Stimulated activated CD4-positive, alpha-beta T cell treated with anti-CD3 and anti-CD28 coated beads, Interleukin-1b, Interleukin-23, amount 100 ng/mL, for 48 hours (primary cell): ENCODE measurements at places on chromosomes 5 and 9.

DNA sequence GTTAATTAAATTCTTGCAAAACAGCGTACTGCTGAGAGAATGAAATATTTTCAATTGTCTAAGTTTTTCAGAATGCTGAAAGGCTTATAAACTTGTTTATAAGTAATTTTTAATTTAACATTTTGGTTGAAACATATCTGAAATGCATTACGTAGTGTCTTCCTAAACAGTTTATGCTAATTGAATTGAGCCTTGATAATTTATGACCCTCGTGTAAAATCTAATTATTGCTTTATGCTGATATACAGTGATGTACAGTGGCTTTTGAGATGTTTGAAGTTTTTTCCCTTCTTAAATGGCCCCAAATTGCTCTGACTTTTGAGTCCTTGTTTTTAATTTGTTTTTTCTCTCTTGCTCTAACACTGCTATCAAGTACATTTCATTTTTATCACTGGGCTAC, 262.7 kb downstream of the FBXL7 start:
- DNase-seq, result no peak

DNA sequence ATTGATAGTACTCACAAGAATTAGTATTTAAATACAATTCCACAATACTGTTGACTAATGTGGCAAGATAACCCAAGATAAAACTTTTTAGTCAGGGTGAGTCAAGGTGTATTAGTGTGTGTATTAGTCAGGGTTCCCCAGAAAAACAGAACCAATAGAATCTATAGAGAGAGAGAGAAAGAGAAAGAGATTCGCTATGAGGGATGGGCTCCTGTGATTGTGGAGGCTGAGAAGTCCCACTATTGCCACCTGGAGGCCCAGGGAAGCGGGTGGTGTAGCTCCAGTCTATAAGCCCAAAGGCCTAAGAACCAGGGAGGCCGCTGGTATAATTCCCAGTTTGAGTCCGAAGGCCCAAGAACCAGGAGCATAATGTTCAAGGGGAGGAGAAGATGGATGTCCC, 10.0 kb upstream of the SHISAL2B start:
- no peak for DNase-seq

DNA sequence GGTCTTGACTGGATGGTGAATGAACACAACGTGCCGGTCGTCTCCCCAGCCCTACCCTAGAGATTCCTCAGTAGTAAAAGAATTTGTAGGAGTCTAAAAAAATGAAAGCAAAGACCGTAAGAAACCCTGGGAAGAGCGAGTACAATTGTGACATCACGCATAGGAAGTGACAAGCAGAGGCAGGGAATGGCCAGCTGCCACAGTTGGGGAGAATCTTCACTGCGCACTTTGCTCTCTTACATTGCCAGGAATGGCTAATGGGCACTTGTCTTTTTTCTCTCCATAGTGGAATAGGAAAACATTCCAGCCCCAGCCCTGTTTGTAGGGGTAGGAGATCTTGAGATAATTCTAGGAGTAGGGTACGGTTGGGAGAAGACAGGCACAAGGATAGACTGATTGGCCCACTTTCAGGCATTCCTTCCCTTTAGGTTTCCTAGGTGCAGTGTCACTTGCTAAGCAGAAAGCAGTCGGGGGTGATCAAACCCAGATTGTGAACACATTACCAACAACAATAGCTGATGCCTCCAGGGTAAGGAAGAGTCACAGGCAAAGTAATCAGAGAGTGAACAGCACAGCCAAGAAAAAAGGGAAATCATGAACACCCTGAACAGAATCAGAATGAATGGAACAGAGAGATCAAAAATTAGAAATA, 302.7 kb downstream of the MAN2A1 start:
- no peak for DNase-seq

GRCh38 chr5:11385251-11385900, 518.9 kb downstream of the CTNND2 start:
- no peak for DNase-seq

DNA sequence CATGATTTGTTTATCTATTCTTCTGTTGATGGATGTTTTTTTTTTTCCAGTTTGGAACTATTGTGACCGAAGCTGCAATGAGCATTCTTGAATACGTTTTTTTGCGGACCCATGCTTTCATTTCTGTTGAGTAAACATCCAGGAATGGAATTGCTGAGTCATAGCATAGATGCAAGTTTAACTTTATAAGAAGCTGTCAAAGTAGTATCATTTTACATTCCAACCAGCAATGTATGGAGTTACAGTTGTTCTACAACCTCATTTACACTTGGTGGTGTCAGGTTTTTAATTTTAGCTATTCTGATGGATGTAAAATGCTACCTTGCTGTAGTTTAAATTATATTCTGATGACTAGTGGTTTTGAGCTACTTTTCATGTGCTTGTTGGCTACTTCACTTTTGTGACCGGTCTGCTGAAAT, 49.0 kb downstream of the NPR3 start:
- no peak for DNase-seq

GRCh38 chr5:107216587-107216986, 454.1 kb downstream of the EFNA5 start:
- DNase-seq, result no peak

DNA sequence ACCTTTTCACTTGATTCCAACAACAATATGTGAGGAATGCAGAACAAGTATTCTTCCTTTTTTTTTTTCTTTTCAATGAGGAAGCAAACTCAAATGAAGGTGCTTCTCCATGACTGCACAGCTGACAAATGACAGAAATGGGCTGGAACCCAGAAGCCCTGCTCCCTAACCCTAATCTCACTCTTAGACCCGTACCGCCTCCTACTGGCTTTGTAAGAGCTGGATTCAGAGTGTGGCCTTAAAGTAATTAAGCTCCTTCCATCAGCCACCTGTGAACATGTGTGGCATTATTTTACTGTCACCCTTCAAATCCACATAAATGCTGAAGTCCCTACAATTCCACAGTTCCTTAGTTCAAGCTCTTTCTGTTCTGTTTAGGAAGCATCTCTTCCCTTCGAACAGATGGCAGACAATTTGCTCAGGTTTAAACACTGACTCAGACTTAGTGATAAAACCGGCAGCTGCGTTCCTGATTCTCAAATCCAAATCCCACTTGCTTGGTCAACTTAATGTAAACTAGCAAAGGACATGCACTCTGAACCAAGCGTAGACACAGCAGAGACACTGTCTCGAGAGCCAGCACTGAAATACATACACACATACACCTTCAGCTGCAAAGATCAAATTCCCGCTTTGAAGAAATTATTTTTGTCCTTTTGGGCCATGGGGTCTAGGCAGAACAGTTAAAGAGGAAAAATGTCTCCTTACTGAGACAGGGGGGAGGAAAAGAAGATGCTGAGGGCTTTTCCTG, 316.7 kb upstream of the TLE4 start:
- DNase-seq, result no peak

- DNase-seq, result no peak
Measured at GRCh38 chr5:54756796-54757402, 228.5 kb downstream of the ESM1 start.

- DNase-seq, result no peak
Measured at GRCh38 chr9:127557466-127557869, 54.6 kb upstream of the STXBP1 start.

GRCh38 chr9:117795271-117795670, 91.1 kb downstream of the TLR4 start:
- no peak for DNase-seq

DNA sequence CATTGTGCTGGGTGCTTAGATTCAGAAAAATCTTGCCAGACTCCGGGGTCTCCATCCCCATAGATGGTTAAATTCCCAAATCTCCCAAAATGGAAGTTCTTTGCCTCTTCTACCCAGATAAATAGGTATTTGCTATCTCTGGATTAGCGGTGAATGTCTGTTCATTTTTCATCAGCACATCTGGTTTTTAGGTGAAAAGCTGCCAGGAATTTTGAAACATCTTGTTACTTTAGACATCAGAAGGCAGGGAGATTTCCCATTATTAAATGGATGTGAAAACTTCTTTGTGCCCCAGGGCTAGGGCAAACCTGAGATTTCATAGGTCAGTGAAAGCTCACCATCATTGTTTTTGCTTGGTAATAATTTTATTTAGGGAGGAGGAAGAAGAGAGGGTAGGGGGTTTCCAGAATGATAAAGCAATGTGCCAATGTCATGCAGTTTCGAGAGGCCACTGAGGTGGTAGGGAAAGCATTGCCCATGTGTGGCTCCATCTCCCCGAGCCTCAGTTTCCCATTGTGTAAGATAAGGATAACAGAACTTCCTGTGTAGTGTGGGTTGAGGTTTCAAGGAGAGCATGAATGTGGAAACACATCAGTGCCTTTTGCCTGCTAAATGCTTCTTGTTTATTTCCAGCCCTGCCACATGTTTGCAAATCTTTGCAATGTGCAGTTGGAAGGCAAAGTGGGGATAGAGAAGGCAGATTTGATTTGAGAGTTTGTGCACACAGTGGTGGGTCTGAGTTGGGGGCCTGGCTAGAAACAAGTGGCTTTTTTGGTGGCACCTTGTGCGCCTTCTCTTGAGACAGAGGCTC, 147.2 kb upstream of the KLF4 start:
- DNase-seq, result no peak

GRCh38 chr5:158629591-158630312, 470.0 kb downstream of the EBF1 start:
- DNase-seq, result no peak

- no peak for DNase-seq
Measured at GRCh38 chr9:136445799-136446198, 6.2 kb upstream of the INPP5E start.

GRCh38 chr9:117414220-117414905, 494 bp downstream of the ASTN2 start:
- no peak for DNase-seq

DNA sequence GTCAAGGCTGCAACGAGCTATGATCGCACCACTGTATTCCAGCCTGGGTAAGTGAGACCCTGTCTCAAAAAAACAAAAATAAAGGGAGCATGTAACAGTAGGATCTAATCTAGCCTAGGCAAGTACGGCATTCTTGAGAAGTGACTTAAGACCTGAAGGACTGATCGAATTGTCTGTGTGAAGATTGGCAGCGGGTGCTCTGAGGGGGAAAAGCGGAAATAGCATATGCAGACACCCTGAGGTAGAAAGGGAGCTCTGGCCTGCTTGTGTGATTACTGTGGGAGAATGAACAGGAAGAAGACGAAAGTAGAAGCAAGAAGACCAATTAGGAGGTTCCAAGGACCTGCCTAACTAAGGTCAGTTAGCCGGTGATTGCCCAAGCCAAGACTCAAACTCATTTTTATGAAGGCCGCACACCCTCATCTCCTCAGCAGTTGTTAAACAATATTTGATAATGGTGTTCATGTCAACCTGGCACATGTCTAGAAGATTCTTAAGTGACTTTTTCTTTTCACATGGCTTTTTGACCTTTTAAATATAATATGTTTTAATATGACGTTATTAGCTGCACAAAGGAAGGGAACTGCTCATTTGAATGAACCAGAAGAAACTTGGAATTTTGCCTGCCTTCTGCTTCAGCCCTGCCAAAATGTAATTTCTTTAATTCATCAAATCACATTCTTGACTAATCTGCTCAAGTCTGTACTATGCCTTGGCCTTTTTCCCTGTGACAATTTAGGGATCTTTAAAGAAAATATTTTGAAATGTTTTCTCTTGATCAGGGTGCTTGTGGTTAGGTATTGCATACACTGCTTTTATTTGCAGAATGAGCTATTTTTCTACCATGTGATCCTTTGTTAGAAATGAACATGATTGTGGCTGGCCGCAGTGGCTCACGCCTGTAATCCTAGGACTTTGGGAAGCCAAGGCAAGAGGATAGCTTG, 289.2 kb upstream of the DMRT1 start:
- DNase-seq, result no peak

DNA sequence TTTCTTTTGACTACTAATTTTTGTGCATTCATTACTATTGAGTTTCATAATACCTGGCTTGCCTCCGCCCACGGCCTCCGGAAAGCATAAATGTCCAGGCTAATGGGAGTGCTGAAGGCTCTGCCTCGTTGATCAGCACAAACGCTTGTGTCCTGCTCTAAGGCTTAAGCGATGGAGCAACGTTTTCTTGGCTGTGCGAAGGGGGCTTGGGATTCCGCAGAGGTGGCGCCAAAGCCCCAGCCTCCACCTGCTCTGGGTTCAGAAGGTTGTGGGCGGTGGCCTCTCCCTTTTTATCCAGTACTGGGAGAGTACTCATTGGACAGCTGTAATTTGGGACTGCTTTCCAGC, 19.7 kb downstream of the ANXA2R start:
- DNase-seq, result peak; percentile 26

DNA sequence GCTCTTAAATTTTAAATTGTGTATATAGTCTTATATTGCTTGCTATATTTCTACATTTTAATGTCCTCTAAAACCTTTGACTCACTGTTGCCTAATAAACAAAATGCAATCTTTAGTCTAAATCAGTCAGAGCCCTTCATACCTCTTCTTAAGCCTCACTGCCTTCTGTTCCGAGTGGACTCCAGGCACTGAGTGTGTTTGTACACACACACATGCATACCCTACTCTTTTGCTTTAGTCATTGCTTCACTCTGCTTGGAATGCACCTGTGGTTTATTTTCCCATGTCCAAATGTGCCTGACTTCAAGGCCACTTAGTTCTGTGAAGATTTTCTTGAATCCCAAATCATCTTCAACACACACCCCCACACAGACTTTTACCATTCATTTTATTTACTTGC, 60.9 kb downstream of the SLC12A2 start:
- DNase-seq, result no peak

- DNase-seq, result peak; percentile 10
Measured at GRCh38 chr5:55176176-55176818, 3.3 kb upstream of the CDC20B start.

DNA sequence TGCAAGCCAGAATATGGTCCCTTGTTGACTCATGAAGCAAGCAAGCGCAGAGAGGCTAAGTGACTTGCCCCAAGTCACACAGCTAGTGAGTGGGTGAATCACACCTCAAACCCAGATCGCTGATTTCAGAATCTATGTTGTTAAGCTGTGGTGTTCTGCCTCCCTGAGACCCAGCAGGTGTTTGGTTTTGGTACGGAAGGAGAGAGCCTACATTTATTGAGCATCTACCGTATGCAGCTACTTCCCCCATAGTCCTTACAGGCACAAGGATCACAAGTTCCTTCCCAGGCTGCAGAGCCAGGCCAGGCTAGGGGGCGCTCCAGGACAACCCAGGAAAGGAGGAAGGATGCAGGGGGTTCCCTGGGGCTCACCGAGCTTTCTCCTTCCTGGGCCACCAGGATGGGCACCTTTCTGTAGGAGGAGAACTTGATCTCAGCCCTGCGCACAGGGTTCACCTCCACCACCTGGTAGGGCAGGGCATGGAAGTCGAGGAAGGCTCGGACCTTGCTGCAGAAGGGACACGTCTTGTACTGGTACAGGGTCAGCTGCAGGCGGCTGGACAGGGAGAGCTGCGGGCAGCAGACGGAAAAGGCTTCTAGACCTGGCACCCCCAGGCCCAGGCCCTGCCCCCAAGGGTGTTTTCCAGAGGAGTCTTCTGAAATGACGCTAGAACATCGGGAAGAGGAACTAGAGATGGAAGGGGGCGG, 2.5 kb downstream of the PTGES2 start:
- peak; percentile 40 for DNase-seq

- DNase-seq, result no peak
Measured at GRCh38 chr9:77449240-77450084, 198.7 kb downstream of the GNA14 start.

GRCh38 chr5:19923742-19924141, 64.3 kb downstream of the CDH18 start:
- no peak for DNase-seq

GRCh38 chr5:130528474-130528873, 624.2 kb downstream of the CHSY3 start:
- DNase-seq, result no peak

GRCh38 chr9:108854641-108855528, 901 bp downstream of the ACTL7B start:
- no peak for DNase-seq

GRCh38 chr9:133767008-133767407, 28.9 kb upstream of the SARDH start:
- no peak for DNase-seq

GRCh38 chr5:162514116-162514515, 446.5 kb downstream of the GABRG2 start:
- DNase-seq, result no peak
